ENCODE measurements at places on chromosomes 1 and 21.
A peak's percentile ranks its signal among the peaks of the same experiment; 100 is the strongest.

GRCh38 chr21:42122808-42123207 is 51.7 kb downstream of the UMODL1 start:
- no peak for DNase-seq

- DNase-seq = no peak
Observed at GRCh38 chr1:61320575-61320974, 238.2 kb downstream of the NFIA start.

DNA sequence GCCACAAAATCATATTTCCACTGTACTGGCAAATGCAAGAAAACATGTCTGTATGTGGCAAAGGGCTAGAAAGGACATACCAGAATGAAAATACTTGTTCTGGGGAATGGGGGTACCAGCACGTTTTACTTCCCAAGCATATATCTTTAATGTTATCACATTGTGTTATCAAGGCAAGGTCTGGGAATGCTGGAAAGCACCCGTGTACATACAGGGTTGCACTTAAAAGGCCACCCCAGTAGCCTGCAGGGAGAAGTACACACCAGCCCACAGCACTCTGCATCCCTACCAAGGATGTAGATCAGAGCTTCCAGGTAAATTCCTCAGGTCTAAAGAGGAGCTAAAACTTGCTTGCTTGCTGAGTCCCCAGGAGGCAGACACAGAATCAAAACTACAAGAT is 381.8 kb downstream of the RRAGC start:
- no peak for DNase-seq

DNA sequence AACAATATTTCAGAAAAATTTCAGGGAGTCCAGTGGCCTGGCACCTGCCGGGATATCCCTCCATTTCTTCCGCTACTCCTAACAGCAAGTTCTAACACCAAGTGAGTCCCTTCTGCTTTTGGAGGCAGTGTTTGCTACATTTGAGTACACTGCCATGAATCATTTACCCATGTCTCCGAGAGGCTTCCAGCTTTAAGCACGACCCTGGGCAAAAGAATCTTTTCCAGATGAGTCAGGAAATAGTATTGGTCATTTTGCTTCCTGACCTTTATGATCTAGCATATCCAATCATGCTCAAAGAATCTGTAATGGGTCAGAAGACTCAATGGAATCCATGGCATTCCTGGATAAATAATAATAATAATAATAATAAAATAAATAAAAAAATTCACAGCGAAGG is 60.7 kb upstream of the FMN2 start:
- DNase-seq = no peak

- DNase-seq = no peak
Observed at GRCh38 chr1:106526650-106527049, 529.8 kb upstream of the PRMT6 start.

- no peak for DNase-seq
Observed at GRCh38 chr1:60599574-60599973, 482.8 kb upstream of the NFIA start.

DNA sequence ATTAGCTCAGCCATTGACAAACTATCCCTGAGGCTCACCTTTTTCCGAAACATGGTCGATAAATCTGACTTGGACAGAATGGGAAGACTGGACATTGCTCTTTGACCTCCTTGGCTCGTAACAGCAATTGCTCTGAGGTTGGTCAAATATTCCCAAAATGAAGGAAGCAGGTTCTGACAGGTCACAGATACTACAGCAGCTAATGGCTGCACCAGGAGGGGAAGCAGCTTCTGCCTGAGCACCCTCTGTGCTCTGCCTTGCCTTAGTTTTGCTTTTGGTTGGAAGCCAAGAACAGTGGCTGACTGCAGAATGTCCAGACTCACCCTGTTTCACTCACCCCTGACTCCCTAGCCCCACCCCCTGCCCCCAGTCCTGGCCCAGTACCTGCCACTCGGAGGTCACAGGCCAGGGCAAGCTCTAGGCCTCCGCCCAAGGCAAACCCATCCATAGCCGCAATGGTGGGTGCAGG is 15.4 kb downstream of the ECHDC2 start:
- DNase-seq = no peak

DNA sequence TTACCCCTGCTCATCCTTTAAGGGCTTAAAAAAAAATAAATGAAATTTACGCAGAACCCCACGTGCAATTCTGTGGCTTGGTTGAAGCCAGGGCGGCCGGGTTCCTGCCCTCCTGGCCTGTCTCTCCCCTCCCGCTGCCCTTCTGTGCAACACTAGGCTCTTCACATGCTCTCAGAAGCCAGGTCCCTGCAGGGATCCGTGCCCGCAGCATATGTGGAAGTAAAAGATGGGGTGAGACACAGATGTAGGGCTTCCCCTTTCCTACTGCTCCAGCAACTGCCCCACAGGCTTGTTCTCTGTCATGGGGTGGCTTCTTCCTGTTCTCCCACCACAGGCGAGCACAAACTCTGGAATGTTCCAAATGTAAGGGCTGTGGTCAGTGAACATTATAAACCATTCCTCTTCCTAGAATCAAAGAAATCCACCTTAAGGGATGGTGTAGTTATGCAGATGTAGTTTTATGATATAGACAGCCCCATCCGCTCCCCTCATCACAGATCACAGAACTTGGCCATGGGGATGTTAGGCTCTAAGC is 535.4 kb downstream of the KIF26B start:
- DNase-seq = no peak

DNA sequence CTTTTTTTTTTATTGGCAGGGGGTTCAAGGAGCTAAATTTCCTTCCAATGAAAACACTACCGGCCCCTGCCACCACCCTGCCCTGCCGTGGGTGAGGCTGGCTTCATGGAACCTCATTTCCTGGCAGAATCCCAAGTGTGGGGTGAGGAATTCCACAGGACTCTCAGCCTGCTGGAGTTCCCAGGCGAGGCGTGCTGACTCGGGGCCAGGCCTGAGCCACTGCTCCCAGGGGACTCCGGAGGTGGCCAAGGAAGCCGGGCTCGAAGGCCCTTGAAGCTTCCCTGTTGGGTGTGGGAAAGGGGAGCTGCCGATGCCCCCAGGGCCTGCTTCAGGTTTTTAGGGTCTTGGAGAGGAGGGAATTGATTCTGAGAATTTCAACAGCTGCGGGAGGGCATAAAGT is 95.3 kb upstream of the ACTRT2 start:
- DNase-seq = no peak

DNA sequence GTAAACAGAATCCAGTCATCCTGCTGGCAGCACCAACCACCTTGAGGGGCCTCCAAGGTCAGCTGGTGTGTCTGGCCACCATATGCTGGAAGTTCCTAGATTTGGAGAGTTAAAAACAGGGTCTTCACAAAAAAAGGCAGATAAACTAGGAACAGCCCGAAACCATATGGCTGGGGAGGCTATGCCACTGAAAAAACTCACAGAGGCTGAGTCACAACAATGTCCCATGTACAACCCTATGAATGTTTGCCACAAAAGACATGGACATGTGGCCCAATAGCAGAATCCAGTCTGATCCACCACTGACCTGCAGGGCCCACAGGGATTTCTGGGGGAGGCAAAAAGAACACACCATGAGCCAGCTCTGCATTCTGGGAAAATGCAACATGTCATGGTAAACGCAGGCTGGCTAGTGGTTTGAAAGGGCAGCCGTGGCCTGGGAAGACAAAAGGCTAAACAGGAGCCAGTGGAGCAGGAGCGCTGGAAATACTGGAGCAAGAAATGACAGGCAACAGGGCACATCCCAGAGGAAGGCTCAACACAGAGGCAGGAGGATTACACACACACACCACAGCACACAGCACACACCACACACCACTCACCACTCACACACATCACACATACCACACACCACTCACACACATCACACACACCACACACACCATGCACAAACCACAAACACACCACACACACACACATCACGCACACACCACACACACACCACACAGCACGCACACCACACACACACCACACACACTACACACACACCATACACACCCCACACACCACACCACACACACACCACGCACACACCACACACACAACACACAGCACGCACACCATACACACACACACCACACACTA is 55.4 kb downstream of the HSF2BP start:
- no peak for DNase-seq

- DNase-seq = no peak
Observed at GRCh38 chr1:4468804-4469514, 185.4 kb upstream of the AJAP1 start.

DNA sequence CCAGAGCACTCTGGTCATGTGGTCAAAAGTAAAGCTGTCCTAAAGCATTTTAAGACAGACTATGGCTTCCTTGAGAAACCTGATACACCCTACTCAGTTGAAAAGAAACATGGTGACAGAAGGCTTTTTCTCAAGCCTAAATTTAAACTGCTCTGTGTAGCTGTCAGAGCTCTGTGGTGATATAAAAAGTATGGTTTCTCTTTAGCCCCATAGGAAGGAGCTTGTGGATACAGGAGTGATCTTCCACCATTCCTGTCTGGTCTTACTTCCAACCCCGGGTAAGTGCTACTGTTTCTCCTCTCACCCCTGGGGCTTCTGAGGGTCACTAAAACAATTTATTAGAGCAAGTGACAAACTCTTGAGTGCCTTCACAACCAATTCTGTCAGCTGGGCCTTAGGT is 8.5 kb downstream of the TP53BP2 start:
- DNase-seq = no peak

DNA sequence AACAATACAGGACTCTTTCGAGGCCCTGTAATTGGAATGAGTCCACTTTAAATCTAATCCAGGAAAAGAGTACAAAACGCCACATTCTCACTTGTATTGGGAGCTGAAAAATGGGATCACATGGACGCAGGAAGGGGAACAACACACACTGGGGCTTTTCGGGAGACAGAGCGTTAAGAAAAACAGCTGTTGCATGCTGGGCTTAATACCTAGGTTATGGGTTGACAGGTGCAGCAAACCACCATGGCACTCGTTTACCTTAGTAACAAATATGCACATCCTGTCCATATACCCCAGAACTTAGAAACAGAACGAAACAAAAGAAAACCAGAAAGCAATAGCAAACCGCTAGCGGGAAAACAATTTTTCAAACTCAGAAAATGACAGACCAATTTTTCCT is 1532.7 kb upstream of the TPTE start:
- DNase-seq = no peak

DNA sequence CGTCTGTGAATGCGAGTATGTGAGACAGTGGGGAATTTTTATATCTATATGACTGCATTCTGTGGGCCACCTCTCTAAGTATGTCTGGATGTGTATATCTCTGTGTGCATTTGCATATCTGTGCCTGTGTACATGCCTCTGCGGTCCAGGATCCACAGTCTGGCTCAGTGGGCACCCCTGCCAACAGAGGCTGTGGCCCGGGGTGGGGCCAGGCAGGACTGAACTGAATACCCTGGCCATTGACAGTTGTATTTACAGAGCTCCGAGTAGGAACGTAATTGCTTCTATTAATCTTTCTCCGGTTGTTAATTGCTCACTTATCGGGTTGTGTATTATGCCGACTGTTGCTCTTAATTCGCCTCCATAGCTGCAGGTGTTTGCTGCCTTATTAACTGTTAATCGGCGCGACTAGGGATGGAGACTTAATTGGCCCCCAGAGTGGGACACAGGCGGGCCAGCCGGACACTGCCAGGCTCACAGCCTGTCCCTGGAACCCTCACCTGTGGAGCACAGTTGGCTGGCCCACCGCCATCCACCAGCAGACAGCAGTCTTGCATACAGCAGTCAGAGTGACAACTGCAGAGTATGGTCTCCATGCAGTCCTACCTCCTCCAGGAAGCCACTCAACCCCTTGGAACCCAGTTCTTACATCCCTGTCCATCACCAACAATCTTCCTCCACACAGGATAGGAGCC is 22.4 kb upstream of the ADGRB2 start:
- peak; percentile 26 for DNase-seq

GRCh38 chr1:41666981-41667631 is 182.6 kb upstream of the EDN2 start:
- DNase-seq = no peak

DNA sequence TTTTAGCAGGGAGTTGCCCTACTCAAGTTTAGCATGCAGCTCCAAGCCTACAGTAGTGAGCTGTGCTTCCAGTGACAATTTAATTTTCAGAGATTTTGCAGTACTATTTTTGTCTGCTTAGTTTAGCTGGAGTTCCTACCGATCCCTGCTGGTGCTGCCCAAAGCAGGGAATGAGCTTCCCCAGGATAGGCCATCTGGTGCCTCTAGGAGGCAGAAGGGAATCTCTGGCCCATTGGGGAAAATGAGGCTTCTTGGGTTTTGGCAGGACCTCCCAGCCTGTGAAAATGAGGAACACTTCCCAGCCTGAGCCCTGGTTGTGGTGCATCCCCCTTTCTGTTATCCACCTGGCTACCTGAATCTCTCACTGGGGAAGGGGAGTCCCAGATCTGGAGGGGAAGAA is 149.2 kb downstream of the RASAL2 start:
- no peak for DNase-seq

GRCh38 chr1:93140106-93140505 is 40.1 kb downstream of the TMED5 start:
- DNase-seq = no peak

- no peak for DNase-seq
Observed at GRCh38 chr1:93623875-93624274, 57.8 kb downstream of the BCAR3 start.

DNA sequence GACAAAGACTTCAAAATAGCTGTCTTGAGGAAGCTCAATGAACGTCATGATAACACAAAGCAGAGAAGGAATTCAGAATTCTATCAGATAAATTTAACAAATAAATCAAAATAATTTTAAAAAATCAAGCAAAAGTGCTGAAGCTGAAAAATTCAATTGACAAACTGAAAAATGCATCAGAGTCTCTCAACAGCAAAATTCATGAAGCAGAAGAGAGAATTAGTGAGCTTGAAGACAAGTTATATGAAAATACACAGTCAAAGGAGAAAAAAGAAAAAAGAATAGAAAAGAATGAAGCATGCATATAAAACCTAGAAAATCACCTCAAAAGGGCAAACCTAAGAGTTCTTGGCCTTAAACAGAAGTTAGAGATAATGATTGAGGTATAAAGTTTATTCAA is 21.0 kb upstream of the UHMK1 start:
- DNase-seq = no peak

DNA sequence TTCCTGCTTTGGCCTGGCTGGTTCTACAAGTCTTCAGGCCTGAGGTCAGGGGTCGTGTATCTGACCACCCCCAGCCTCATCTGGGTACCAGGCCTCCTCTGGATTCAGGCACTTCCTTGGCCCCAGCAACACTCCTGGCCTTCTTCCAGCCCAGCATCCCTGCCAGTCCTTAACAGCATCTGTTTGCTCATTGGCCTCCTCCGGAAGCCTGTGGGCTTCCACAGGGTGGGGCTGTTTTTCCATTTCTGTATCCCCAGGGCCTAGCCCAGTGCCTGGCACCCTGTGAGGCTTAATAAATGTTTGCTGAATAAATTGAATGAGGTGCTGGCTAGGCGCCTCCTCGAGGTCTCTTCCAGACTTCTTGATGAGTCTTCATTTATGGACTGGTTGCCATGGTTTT is 21.5 kb upstream of the GPR37L1 start:
- peak; percentile 47 for DNase-seq

GRCh38 chr1:46615735-46616134 is 876 bp downstream of the MOB3C start:
- DNase-seq = no peak

- DNase-seq = no peak
Observed at GRCh38 chr1:206581571-206581981, 30.7 kb downstream of the EIF2D start.

All from NCI-H2081 treated with DMSO at 0.1 percent for 48 hours (cell line).